Endothelial cell of umbilical vein (primary cell): ENCODE measurements at places on chromosomes 1 and 21. TPM values are rescaled to one million over a fixed set of nuclear protein-coding genes. Genes with fewer than 3 reads are reported as not detected.

GRCh38 chr1:94698356-94698755 lies 121.8 kb upstream of the SLC44A3 start:
- DNase-seq = no peak

GRCh38 chr1:85378534-85378933 lies 86.4 kb downstream of the DDAH1 start:
- no peak for DNase-seq

DNA sequence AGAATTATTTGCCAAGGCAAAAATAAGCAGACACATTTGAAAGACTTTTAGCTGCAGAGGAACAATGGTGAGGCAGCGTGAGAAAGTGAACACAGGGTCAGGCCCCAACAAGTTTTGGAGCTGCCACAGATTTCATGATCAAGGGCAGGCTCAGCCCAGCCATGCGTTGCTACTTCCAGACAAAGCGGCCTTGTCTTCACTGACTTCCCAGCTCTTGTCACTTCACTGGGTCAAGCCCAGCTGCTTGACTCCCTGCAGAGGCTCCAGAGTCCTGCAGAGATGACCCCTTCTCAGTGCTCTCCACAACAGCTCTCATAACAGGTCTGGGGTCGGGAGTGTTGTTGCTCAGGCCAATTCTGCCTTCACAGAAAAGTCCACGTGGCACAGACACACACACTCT lies 35.8 kb downstream of the HHAT start:
- DNase-seq = no peak

DNA sequence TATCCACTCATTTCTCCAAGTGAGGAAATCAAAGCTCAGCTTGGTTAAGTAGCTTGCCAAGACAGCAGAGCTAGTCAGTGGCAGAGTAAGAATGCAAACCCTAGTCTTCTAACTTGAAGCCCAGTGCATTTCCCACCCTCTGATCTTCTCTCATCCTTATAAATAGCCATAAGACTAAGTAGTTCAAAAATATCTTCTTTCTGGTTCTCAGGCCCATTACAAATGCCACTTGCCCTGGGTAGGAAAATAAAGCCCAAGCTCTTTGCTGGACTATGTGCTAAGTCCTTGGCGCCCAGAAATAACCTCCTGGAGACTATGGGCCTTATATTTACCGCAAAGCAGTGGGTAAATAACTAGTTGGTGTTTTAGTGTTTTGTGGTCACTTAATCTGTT lies 505.8 kb downstream of the PLPP3 start:
- DNase-seq = no peak

DNA sequence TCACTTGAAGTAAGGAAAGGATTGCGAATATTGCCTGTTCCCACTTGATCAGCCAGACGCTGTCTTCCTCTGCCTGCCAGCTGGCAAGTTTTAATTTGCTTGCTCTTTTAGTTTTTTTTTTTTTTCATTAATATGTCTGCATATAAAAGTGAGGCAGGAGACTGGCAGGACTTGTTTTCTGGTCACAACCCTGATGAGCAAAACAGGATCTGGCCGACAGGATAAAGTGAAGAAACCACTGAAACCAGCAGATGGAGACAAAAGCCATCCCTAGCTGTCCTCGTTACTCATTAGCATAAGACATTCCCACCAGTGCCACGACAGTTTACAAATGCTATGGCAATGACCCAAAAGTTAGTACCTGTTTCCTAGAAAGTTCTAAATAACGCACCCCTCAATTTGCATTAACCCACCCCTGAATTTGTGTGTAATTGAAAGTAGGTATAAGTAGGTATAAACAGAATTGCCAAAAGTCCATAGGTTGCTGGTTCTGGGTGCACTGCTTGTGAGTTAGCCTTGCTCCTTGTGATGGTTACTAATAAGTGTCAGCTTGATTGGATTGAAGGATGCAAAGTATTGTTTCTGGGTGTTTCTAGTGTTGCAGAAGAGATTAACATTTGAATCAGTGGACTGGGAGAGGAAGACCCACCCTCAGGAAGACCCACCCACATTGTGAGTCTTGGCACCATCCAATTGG lies 60.8 kb downstream of the ZNF684 start:
- peak; percentile 47 for DNase-seq

AADACL4 gene
- not detected in 2 replicates for polyA plus RNA-seq

DNA sequence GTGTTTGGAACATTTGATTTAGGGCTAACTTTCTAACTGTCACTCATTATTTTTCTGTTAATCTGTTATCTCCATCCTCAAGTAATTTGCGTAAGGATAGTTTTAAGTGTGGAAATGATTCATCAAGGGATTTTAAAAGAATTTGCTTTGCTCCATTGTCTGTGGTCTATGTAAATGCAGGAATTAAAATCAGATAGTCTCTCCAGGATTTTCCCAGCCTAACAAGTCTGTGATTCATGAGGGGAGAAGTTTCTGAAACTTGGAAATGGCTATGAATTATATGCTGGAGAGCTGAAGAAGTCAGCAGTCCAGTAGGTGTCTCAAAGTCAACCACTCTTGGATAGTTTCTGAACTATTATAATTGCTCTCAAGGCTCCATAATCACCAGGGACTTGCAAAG lies 264.5 kb downstream of the MRPL39 start:
- no peak for DNase-seq

DNA sequence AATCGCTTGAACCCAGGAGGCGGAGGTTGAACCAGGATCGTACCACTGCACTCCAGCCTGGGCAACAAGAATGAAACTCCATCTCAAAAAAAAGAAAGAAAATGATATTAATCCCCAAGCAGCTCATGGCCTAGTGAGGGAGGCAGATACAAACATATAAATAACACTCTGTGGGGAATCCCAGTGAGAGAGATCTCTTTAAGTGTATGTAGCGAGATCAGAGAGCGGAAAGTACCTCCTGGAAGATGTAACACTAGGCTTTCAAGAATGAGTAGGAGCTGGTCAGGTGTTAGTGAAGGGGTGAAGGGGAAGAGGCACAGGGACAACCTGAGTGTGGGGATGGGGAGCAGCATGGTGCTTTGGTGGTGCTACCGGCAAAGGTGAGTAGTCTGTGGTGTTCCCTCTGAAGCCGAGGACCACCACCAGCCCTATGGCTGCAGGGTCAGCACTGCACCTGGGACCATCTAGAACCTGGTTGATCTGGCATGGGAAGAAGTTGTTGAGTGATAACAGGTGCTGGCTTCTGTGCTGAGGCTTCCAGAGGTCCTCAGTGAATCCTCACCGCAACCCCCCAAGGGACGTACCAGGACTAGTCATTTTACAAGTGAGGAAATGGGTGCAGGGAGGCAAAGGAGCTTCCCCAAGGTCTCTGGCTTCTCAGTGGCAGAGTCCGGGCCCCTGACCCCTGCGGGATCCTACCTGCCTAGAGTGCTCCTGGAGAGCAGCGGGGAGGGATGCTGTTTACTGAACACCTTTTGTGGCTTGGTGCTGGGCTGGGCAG lies 367.6 kb upstream of the VAMP3 start:
- no peak for DNase-seq

- no peak for DNase-seq
Observed at GRCh38 chr1:150967936-150968335, 6.7 kb downstream of the CERS2 start.

DNA sequence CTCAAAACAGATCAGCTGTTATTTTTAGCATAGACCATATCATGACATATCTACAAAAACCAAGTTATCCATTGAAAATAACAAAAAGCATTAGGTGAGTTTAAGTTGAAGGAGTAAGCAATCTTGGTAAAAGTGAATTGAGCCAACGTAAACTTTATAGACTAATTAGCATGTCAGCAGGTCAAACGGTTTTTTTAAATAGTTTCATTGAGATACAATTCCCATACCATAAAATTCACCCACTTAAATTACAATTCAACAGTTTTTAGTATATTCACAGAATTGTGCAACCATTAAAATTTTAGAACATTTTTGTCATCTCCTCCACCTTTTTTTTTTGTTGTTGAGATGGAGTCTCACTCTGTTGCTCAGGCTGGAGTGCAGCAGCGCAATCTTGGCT lies 92.1 kb downstream of the TGFBR3 start:
- DNase-seq = no peak

GPR157 gene
- polyA plus RNA-seq = 1.0 and 1.2 TPM in 2 replicates

KIF14 gene
- 1.0 and 1.5 TPM in 2 replicates for polyA plus RNA-seq

TRIM17 gene
- not detected in 2 replicates for polyA plus RNA-seq

CBR3 gene
- 8.5 and 9.7 TPM in 2 replicates for polyA plus RNA-seq

DNA sequence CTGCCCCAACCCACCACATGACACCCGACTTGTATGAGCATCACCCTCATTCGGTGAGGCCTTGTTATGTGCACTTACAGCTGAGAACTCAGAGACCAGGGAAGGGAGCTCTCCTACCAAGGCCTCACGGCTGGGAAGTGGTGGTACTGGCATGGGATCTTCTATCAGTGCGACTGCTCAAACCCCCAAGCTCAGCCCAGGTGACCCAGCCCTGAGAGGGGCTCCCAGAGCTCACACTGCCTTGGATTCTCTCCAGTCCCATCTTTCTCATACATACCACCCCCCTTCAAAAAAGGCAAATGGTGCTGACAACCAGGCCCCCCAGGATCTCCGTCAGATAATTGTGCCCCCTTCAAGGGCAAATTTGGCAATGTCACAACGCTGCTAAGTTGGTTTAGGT lies 777 bp upstream of the PLA2G2F start:
- no peak for DNase-seq

SH2D5 gene
- polyA plus RNA-seq = 0.18 and 0.23 TPM in 2 replicates

GRCh38 chr1:15680561-15681348 lies 3.4 kb upstream of the PLEKHM2 start:
- DNase-seq = no peak

TAGLN2 gene
- 1,279 and 1,305 TPM in 2 replicates for polyA plus RNA-seq

DNA sequence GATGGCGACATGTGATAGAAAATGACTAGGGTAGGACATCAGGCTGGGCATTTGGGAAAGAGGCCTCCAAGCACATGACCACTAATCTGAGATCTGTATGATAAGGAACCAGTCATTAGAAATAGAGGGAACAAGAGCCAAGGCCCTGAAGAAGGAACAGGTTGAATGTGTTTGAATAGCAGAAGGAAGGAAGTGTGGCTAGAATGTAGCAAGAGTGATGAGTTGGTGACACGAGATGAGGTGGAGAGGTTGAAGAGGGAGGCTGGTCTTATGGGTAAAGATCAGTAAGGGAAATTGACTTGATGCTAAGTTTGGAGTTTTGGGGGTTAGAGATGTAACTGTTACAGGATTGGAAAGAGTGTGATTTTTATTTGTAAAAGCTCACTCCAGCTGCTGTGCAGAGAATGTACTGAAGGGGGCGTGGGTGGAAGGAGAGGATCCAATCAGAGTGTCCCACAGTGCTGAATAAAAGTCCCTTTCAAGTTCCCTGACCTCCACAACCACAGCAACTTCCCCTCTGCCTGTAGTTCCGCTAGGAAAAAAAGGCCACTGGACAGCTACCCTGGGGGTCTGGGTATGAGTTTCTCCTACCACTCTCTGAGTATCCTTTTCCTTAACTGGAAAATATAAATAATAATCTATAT lies 295.0 kb downstream of the OMA1 start:
- peak; percentile 4 for DNase-seq

TYW3 gene
- polyA plus RNA-seq = 5.3 and 8.5 TPM in 2 replicates

C1orf210 gene
- polyA plus RNA-seq = not detected in 2 replicates

HRNR gene
- polyA plus RNA-seq = not detected in 2 replicates

DNA sequence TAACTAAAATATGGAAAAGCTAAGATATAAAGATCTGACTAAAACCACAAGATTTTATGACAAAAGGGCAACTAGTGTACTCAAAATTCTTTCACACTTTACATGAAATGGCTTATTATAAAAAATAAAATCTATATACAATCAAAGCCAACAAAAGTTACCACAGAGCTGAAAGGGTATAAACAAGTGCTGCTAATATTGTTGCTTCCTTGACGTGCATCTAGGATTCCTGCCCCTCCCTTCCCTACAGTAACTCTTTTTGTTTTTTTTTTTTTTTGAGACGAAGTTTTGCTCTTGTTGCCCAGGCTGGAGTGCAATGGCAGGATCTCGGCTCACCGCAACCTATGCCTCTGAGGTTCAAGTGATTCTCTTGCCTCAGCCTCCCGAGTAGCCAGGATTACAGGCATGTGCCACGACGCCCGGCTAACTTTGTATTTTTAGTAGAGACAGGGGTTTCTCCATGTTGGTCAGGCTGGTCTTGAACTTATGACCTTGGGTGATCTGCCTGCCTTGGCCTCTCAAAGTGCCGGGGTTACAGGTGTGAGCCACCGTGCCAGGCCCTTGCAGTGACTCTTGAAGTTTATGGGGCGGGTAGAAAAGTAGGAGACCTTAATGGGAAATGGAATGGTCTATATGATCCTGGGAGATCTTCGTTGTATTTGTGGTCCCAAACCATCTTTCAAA lies 4.5 kb downstream of the SRSF4 start:
- DNase-seq = no peak

- no peak for DNase-seq
Observed at GRCh38 chr1:10857687-10858086, 61.2 kb upstream of the CASZ1 start.

- DNase-seq = no peak
Observed at GRCh38 chr1:196207612-196208217, 400.5 kb downstream of the KCNT2 start.

- no peak for DNase-seq
Observed at GRCh38 chr1:170305777-170306512, 160.2 kb downstream of the NTMT2 start.

GRCh38 chr1:17743008-17743647 lies 12.0 kb upstream of the ACTL8 start:
- DNase-seq = no peak

DNA sequence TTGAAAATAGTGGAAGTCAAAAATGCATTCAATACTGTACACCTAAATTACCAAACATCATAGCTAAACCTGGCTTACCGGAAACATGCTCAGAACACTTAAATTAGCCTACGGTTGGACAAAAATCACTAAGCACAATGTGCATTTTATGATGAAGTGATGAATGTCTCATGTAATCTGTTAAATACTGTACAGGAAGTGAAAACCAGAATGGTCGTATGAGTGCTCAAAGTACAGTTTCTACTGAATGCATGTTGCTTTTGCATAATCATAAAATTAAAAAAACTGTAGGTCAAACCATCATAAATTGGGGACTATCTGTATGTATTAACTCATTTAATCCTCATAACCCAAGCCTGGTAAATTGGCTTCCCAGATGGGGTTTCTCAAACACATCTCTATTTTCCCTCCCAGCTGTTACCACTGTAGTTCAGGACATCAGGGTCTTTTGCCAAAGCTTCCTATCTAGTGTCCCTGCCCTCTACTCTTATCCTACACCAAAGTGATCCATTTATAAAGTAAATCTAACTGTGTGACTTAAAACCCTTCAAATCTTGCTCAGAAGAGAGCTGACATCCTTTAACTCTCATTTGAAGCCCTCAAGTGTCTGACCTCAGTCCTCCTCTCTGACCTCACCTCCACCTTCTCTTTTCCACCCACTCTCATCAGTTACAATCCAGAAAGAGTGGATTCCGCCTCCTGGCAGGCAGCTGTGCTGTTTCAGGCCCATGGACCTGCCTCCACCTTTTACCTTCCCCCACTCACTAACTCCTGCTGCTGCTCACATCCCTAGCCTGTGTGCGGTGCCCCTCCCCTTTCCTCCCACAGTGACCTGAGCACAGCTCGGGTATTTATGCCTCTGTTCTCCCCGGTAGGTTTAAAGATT lies 356.4 kb upstream of the ST6GALNAC5 start:
- no peak for DNase-seq

- DNase-seq = peak; percentile 33
Observed at GRCh38 chr1:196680107-196680506, 28.3 kb downstream of the CFH start.
